ENCODE measurements at places on chromosomes 7 and 10. TPM values are rescaled to one million over a fixed set of nuclear protein-coding genes. Genes with fewer than 3 reads are reported as not detected.

Gene SPAM1
- total RNA-seq = not detected

Gene DYNC1I1
- 2.1 TPM for total RNA-seq

Gene PCBD1
- 30.5 TPM for total RNA-seq

Gene LIPK
- total RNA-seq = not detected

Gene DNAJC12
- total RNA-seq = 2.8 TPM

Gene COA1
- total RNA-seq = 50.2 TPM

Gene C10orf95
- not detected for total RNA-seq

Gene IGF2BP3
- 3.5 TPM for total RNA-seq

Gene C10orf62
- 0.11 TPM for total RNA-seq

Gene GPR22
- 1.1 TPM for total RNA-seq

Gene AKR1C4
- not detected for total RNA-seq

Gene OR6B1
- total RNA-seq = not detected

Gene LIPM
- not detected for total RNA-seq

Gene CALHM1
- not detected for total RNA-seq

Gene LRRC17
- 37.5 TPM for total RNA-seq

Gene CYP2C19
- total RNA-seq = not detected

Gene RELN
- total RNA-seq = 14.9 TPM

Gene ASAH2
- total RNA-seq = 0.77 TPM

Gene ASIC3
- total RNA-seq = under 0.01 TPM

Gene GBX1
- not detected for total RNA-seq

Gene LRRC4
- 0.22 TPM for total RNA-seq

Gene FAM13C
- total RNA-seq = 0.50 TPM

Gene FAM237B
- total RNA-seq = 0.22 TPM

Gene FAM241B
- 0.87 TPM for total RNA-seq

Gene NEUROG3
- not detected for total RNA-seq

Gene PLA2G12B
- not detected for total RNA-seq

Gene RADIL
- 0.50 TPM for total RNA-seq

Gene TES
- total RNA-seq = 120 TPM

Gene TPK1
- 7.4 TPM for total RNA-seq

Gene AOAH
- not detected for total RNA-seq

Gene ADRB1
- total RNA-seq = not detected
